ENCODE measurements at places on chromosomes 5 and 9. TPM values are rescaled to one million over a fixed set of nuclear protein-coding genes. Genes with fewer than 3 reads are reported as not detected.

Gene PRLR
- not detected for total RNA-seq

Gene SHISAL2B
- not detected for total RNA-seq

Gene PDE8B
- total RNA-seq = not detected

Gene STC2
- 41.1 TPM for total RNA-seq

Gene ADGRD2
- total RNA-seq = not detected

Gene PCDHGA7
- total RNA-seq = not detected

GRCh38 chr9:132723809-132724208 is 53.5 kb downstream of the GTF3C4 start:
- DNase-seq = no peak
- H3K4me1 ChIP-seq = no peaks in the 10 kb centered on the region
- H3K27me3 ChIP-seq = peaks cover 24% of the 10 kb centered on the region
- no peaks in the 10 kb centered on the region for H3K36me3 ChIP-seq

GRCh38 chr5:23893561-23893960 is 386.2 kb downstream of the PRDM9 start:
- no peaks in the 10 kb centered on the region for H3K27me3 ChIP-seq
- no peaks in the 10 kb centered on the region for H3K4me1 ChIP-seq
- no peak overlapping the region for H3K4me3 ChIP-seq

- H3K4me3 ChIP-seq = no peak overlapping the region
- H3K4me1 ChIP-seq = no peaks in the 10 kb centered on the region
- no peak overlapping the region for H3K27ac ChIP-seq
Observed at GRCh38 chr5:168047043-168047668, 244.3 kb upstream of the WWC1 start.

DNA sequence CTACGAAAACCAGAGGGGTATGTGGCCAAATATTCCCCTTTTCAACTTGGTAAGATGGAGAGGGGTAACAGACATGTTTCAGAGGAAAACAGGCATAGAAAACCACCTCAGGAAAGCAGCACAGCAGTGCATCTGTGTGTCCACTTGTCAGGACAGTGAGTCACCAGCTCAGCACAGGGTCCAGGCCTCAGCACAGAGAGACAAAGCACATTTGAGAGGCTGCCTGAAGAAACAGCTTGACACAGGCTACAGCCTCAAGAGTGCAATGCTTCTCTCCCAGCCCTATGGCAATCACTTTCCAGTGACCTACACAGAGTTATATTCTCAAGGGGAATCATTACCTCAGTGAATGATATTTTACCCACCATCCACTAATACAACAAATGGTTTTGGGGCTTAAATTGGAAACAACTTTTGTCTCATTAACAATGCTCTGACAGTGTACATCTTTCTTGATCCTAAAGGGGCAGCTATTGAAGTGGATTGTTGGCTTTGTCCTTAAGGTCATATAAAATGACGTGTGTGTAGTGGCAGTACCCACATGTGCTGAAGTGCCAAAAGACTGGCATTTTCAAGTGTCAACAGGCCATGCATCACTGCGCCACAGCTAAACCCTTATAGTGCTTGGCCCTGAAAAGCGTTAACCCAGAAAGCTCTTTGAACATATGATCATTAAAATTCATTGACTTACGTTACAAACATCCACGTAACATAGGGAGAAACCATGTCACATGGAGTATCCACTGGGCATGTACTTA is 46.4 kb downstream of the ERMP1 start:
- peaks cover 65% of the 10 kb centered on the region for H3K36me3 ChIP-seq
- peaks cover 25% of the 10 kb centered on the region for H3K4me1 ChIP-seq
- no peaks in the 10 kb centered on the region for H3K27me3 ChIP-seq
- DNase-seq = no peak
- no peak overlapping the region for H3K4me3 ChIP-seq
- peak overlapping the region; percentile 62 for H3K27ac ChIP-seq

DNA sequence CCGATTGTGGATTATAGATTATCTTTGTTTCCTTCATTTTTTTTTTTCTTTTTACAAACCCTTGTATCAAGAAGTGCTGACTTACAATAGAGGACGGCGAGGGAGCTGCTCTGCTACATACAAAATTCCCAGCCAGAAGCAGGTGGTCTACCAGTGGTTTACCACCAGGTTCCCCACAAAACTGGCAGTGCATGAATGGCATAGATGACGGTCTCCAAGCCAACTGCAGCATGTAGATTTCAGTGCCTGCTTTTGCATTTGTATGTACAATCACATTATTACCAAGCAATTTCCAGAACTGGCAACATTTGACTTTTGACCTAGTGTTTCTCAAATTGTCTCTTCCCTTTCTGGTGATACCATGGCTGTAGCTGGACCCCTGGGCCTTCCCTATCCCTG is 84.0 kb downstream of the ACER2 start:
- no peak for DNase-seq

GRCh38 chr9:128669786-128670185 is 13.1 kb upstream of the DYNC2I2 start:
- no peak overlapping the region for H3K4me3 ChIP-seq
- no peaks in the 10 kb centered on the region for H3K27me3 ChIP-seq
- no peaks in the 10 kb centered on the region for H3K36me3 ChIP-seq
- H3K27ac ChIP-seq = no peak overlapping the region

Gene PDCD1LG2
- 0.08 TPM for total RNA-seq

DNA sequence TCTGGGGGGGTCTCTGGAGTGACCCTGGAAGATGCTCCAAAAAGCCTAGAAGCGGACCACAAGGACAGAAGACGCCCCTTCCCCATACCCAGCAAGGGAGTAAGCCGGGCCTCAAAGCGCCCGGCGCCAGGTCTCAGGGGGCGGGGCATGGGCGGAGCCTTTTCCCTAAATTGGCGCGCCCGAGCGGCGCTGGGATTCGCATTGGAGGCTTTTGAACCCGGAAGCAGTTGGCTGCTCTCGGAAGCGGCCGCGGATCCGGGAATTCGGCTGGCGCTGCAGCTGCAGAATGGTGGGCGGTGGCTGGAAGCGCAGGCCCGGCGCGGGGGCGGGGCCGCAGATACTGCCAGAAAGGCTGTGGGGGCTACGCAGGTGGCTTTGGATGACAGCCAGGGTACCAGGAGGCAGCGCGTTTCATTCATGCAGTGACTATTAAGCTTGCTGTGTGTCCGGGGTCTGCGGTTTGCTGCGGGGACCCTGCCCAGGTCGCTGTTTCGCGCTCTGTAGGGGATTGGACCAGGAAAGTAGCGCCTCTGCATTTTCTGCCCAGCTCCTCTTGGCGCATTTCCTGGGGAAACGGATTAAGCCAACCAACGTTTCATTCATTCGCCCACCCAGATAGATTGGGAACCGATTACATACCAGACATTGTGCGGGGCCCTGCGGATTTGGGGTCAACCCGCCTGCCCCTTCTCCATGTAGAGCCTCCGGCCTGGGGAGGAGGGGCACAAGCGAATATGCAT is 83.0 kb upstream of the FREM1 start:
- H3K27me3 ChIP-seq = peaks cover 18% of the 10 kb centered on the region
- H3K4me1 ChIP-seq = peaks cover 30% of the 10 kb centered on the region
- no peak overlapping the region for H3K27ac ChIP-seq
- peak; percentile 48 for DNase-seq
- no peaks in the 10 kb centered on the region for H3K36me3 ChIP-seq

Gene NPR3
- total RNA-seq = not detected
